Activated naive CD8-positive, alpha-beta T cell treated with anti-CD3 and anti-CD28 coated beads, Interleukin-2, amount 50 U/mL, for 24 hours (primary cell): ENCODE measurements at places on chromosomes 12 and 14.

DNA sequence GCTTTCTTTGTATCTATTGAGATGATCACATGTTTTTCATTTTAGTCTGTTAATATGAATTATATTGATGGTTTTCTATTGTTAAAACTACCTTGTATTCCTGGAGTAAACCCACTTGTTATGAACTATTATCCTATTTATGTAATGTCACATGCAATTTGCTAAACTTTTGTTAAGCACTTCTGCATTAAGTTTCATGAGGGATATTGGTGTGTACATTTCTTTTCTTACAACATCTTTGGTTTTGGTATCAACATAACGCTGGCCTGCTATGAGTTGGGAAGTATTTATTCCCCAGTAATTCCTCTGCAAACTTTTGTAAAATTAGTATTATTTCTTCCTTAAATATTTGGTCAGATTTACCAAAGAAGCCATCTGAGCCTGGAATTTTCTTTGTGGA, 46.5 kb upstream of the AMIGO2 start:
- DNase-seq, result no peak

GRCh38 chr14:24356208-24356607, 11.8 kb upstream of the NFATC4 start:
- no peak for DNase-seq

DNA sequence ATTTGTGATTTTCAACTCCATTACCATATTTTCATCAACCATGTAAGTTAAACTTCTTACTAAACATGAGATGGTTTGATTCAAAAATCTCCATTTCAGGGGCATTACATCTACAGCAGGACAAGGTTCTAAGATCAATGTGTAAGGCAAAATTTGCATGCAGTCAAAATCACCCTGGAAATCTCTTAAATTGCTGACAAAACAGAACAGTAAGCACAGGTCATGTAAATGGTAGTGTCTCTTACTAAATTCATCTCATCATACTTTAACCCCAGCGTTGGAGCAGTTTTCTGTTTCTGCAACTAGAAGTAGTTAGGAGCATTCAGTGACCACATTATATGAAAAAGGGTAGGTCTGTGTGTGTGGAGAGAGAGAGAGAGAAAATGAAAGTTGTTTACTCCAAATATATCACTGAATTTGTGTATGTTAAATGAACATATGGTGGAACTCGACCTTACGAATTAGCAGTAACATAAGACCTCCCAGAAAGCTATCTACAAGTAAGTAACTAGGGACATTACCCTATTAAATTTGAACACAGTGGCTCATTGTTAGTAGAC, 227.5 kb downstream of the SSPN start:
- DNase-seq, result no peak

DNA sequence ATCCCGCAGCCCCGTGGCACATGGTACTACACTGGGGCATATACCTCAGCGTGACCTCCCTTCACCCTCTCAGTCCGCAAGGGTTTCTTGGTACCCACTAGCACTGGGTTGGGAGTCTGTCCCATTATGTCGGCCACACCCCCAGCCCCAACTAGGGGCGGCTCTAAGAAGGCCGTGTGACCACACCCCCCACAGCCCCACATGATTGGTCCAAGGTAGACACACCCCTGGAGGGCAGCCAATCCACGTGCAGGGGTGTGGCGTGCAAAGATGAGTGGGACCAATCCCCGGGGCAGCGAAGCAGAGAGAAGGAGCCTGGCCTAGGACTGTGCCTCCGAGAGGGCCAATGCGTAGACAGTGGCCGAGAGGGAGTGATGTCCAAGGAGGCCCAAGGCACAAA, 34.6 kb upstream of the BEGAIN start:
- no peak for DNase-seq

DNA sequence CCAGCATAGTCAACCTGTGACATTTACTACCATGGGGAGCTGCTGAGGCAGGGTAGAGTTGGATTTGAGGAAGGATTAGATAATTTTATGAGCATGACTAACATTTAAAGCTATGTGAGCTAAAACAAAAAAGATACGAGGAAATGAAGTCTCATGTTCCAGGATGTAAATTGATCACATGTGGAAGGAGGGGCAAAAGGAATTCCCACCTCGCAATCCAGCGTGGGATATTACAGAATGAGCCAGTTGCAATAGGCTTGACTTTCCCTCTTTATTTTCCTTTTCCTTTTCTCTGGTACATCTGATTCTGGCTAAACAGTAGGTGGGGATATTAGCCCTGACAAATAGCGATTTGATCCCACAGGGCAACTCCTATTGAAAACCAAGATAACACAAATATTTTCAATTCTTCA, 214.9 kb upstream of the HMGA2 start:
- no peak for DNase-seq

DNA sequence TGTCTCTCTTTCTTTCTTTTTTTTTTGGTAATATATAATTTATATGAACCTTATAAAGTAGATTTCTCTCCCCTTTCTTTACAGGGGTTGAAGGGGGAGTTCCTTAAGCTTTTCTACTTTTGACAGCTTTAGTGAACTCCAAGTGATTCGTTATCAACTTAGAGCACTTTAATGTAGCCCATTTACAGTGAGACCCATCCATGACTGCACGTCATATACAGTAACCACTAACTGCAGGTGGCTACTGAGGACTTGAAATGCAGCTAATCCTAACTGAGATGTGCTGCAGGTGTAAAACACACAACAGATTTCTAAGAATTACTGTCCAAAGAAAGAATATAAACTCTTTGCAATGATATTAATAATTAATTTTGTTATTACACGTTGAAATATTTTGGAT, 582 bp downstream of the LRRIQ1 start:
- DNase-seq, result no peak

- DNase-seq, result no peak
Measured at GRCh38 chr12:56948881-56949280, 8.5 kb downstream of the RDH16 start.

- DNase-seq, result peak; percentile 7
Measured at GRCh38 chr12:5083955-5084849, 40.5 kb downstream of the KCNA5 start.

- DNase-seq, result no peak
Measured at GRCh38 chr12:40587970-40588369, 104.3 kb upstream of the CNTN1 start.

- no peak for DNase-seq
Measured at GRCh38 chr14:56342494-56342942, 224.3 kb downstream of the PELI2 start.

- DNase-seq, result no peak
Measured at GRCh38 chr14:82003426-82003825, 469.8 kb upstream of the SEL1L start.

DNA sequence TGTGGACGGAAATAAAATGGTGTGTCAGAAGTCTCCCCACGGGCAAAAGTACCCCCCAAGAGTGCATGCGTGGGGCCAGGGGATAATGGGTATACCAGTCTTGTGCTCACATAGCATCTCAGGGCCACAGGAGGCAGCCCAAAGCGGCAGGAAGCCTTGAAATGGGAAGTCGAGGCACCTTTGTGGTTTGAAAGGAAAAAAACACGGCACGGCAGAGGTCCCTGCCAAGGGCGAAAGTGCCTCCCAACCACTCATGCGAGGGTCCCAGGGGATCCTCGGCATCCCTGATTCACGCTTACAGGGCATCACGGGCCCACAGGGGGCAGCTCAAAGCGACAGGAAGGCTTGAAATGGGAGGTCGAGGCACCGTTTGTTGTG, 583.2 kb downstream of the ALG10 start:
- no peak for DNase-seq

DNA sequence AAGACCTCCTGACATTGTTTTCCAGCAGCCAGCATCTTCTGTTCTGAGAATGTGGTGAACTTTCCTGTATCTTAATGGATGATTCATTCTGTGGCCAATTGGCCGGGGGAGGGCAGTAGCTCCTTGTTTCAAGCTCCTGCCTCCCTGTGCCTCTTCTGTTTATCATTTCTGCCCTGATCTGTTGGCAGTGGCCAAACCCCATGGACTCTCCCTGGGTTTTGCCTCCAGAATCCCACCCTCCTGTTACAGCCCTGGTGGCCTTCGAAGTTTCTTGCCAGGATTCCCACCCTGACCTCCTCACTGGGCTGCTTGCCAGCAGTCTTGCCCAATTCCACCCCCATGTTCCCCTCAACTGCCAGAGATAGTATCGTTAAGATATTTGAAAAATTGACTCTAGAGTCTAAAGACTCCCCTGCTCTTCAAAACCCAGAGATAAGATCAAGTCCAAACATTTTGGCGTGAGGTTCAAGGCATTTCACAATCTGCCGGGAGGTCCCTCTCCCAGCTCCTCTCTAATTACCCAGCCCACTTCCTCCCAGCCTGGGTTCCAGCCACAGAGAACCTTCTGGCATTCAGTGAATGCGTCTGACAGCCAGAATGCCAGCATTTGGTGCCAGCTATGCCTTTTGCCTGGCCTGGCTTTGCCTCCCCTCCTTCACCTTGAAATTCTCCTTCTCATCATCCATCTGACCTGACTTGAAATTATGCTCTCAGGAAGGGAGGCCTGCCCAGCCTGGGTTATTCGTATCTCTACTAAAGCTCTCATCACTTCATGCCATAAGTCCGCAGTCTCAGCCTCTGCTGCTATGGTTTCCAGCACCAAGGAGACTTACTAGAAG, 37.7 kb upstream of the TXNRD1 start:
- peak; percentile 8 for DNase-seq

DNA sequence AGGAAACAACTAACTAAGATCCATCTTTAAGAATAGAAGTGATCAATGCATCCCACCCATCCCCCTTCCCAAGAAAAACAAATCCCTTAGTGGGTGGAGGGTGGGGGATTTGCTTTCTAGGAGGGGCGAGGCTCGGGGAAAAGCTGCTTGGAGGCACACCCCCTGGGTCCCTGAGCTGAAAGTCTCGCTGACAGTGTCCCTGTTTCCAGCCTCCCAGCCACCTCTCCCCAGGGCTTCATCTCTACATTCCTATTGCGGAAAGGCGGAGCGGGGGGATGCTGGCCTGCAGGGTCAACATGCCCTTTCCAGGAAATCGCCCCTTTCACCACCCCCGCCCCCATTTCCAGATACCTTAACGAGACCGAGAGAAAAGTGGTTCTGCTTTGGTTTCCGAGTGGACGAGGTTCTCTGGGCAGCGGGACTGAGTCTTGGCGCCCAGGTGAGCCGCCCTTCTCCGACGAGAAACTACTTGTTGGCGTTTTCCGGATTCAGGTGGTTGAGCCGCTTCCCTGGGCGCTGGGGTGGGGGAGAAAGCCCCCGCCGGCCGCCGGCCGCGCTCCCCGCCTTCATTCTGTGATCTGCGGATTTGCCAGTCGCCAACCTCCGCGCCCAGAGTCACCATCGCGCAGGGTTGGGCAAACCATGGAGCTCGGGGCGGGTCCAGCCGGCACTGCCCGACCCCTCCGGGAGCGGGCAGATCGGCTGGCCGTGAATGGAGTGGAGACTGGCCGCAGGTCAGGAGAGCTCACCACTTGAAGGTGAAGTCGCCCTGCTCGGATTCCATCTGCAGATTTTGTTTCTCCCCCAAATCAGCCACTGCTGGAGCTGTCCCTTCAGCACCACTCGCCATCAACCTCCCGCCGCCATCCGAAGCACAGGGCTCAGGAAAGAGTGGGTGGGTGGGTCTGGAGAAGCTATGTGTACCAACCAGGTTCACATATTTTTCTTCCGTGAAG, 505 bp downstream of the KCNC2 start:
- DNase-seq, result peak; percentile 16

DNA sequence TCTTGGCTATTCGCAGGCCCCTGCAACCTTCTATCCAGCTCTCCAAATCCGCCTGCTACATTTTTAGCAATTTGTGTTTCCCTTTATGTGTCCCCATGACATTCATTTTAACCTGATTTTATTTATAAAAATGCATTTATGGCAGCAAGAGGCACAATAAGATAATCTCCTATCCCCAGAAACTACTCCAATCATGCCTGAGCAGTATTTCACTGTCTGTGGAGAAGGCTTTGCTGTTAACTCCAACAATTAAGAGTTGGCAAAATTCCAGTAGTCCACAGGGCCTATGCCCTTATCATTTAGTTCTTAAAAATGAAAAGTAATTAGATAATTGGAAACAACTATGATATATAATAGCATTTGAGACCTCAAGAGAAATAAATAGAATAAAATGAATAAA, 462.4 kb downstream of the TRHDE start:
- DNase-seq, result no peak

- DNase-seq, result no peak
Measured at GRCh38 chr12:126601184-126602170, 1536.2 kb downstream of the AACS start.

DNA sequence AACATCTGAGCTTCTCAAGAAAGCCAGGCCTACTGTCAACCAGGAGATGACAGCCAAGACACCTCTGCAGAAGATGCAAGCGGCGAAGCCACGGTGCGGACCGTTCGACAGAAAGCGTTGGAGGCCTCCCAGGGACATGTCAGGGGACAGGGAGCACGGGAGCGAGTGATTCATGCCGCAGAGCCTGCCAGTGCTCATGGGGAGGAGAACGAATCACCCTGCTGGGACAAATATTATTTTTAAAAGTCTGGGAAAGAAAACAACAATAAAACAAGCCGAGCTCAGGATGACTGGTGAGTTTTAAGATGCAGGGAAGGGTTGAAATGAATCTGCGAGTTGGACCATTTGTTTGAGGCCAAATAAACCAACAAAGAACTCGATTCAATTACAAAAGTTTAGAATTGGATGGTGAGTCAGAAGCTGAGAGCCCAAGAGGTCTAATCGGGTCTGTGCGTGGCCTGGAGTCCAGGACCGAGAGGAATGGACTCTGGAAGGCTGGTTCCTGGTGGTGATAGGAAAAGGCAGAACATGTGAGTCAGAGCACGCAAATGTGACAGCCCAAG, 91.0 kb downstream of the RBM19 start:
- no peak for DNase-seq

GRCh38 chr12:124736115-124737039, 127.3 kb downstream of the SCARB1 start:
- DNase-seq, result no peak
